ENCODE measurements at places on chromosomes 1 and 21.

DNA sequence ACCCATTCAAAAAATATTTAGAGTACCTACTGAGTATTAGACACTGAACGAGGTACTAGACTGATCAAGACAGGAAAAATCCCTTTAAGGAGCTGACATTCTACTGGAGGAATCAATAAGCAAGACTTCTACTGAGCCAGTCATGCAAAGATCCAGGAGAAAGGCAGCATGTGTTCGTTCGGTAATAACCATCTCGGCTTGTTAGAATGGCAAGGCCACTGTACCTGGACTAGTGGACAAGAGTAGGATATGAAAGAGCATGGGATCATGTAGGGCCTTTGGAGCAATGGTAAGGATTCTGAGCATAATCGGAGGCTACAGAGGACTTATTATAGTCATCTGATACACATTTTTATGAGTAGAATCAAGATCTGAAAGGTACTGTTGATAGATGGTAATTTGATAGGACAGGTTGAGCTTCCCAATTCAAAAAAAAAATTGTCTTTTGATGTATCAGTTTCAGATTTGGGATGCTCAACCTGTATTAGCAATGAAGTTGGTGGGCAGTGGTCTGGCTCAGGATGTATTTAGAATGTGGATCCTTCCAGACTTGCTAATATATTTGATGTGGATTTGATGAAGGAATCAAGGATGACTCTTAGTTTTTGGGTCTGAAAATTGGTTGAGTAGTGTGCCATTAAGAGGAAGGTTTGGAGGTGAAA is 2.3 kb downstream of the COX20 start:
- DNase-seq = no peak

- DNase-seq = peak; percentile 50
Observed at GRCh38 chr1:155134880-155135414, 705 bp upstream of the SLC50A1 start.

DNA sequence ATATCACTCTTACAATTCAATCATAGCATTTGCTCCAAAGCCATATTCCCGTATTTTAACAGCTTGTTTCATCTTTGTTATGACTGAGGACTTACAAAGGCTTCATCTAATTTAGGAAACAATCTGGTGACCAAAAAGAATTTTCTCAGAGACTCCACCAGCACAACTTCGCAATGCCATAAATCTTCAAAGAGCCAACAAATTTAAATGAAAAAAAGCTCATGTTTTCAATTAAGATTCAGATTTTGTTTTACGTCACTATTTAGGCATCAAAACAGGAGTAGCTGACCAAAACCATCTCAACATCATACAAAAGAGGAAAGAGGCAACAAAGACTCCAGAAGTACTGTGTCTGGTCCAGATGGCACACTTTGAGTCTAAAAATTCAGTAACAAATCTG is 373.3 kb downstream of the TTLL7 start:
- no peak for DNase-seq

DNA sequence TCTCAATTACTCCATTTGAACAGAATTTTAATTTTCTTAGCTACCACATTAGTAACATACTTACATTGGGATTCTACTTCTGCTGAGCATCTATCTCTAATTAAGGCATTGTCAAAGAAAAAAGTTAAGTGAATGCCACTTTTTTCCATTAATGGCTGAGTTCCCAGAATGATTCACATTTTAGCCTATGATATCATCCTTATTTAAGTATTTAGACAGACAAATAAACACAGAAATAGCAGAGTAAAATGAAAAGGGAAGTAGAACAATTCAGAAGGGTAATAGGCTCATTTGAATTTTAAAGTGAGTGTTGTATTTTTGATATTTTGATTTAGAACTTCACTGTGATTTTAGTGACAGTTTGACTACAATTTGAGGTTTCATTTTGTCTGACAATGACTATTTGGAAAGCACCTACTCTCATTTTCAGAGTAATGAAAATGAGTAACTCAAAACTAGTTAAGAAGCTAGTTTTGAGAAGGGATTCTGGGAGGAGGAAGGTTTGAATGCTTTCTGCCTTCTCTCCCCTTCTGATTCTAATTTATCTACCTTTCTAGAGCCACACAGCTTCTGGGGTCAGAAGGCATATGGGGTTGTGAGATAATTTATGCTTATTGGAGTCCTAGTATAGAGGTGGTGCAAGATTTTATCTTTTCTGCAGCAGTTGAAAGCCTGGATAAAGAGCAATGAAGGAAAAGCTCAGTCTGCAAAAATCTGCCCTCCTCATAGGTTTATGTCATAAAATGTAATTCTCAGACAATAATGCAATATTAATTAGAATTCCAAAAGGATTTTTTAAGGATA is 15.5 kb downstream of the LYPLAL1 start:
- DNase-seq = no peak

All from CD4-positive, alpha-beta T cell treated with Interleukin-2 at 100 ng/mL for 4 hours (primary cell).